ENCODE measurements at places on chromosomes 7 and 10.

GRCh38 chr7:49937608-49938007 lies 155.4 kb downstream of the ZPBP start:
- no peak for DNase-seq

GRCh38 chr10:15254808-15255648 lies 86.5 kb upstream of the NMT2 start:
- no peak for DNase-seq

GRCh38 chr7:159218170-159218569 lies 73.5 kb upstream of the VIPR2 start:
- no peak for DNase-seq

DNA sequence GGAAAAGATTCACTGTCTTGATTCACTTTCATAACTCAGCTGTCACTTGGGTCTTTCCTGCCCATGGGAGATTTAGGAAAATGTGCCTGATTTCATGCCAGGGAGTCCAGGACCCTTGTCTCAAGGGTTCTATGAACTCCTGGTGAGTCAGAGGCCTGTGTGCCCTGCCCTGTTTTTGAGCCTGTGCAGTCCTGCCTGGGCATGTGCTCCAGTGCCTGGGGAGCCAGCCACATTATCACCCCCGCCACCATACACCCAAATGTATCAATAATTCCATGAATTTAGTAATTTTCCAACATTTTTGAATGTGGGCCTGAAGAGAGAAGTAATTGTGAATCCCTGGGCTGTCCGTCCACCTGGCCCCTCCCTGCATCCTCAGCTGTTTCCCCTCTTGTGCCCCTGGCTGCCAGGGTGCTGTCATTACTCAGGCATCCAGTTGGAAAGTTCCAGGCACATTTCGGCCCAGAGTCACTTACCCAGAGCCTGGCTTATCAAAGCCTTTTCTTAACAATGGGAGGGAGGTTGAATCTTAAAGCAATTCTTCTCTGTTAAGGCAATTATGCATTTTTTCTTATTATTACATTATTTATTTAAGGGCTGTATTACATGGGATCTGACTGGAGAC lies 287.8 kb upstream of the CDC14C start:
- no peak for DNase-seq

GRCh38 chr7:90596671-90597562 lies 796 bp downstream of the CDK14 start:
- DNase-seq = no peak

GRCh38 chr7:94492601-94493000 lies 17.0 kb upstream of the CASD1 start:
- DNase-seq = no peak

GRCh38 chr7:7696458-7697119 lies 21.8 kb downstream of the RPA3 start:
- no peak for DNase-seq

Data from natural killer cell treated with Interleukin-12 subunit alpha and Interleukin-12 subunit beta and Interleukin-15 and Interleukin-18, amount 100 ng/mL, for 72 hours (primary cell).